ENCODE measurements at places on chromosomes 7 and 10. TPM values are rescaled to one million over a fixed set of nuclear protein-coding genes. Genes with fewer than 3 reads are reported as not detected.

The MOGAT3 gene
- not detected for total RNA-seq

The FXYD4 gene
- not detected for total RNA-seq

The BAZ1B gene
- total RNA-seq: 83.8 TPM

The MGMT gene
- total RNA-seq: 22.9 TPM

DNA sequence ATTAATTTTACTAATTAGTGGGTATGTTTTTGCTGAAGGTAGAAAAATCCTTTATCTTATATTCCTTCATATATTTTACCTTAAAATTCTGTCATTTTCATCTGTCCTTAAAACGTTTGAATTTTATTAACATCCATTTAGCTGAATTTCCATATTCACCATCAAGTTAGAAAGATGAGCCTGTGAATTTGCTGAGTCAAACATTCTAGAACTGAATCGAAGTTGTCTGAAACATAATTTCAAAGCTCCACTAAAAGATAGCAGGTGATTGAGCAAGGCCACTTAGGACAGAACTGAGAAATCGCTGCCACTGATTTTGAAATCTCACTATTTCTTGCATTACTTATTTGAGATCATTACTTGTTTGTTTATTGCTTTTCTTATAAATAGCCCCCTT, 17.5 kb downstream of the HGF start:
- H3K4me1 ChIP-seq: no peaks in the 10 kb centered on the region
- no peak overlapping the region for H3K27ac ChIP-seq
- DNase-seq: no peak
- no peaks in the 10 kb centered on the region for H3K36me3 ChIP-seq
- H3K27me3 ChIP-seq: no peaks in the 10 kb centered on the region
- H3K4me3 ChIP-seq: no peak overlapping the region

DNA sequence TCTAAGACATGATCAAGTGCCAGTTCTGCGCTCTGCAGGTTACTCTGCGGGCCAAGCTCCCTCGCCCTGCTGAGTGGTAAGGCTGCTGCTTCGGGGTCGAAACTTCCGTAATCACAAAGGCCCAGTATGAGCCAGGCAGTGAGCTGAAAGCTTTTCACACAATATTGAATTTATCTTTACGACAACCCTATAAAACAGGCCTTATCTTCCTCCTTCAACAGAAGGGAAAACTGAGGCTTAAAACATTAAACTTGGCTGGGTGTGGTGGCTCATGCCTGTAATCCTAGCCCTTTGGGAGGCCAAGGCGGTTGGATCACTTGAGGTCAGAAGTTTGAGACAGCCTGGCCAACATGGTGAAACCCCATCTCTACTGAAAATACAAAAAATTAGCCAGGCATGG, 83.3 kb downstream of the FAM107B start:
- DNase-seq: no peak
- H3K27ac ChIP-seq: no peak overlapping the region
- H3K4me3 ChIP-seq: no peak overlapping the region
- H3K4me1 ChIP-seq: peaks cover 6% of the 10 kb centered on the region
- no peaks in the 10 kb centered on the region for H3K36me3 ChIP-seq

DNA sequence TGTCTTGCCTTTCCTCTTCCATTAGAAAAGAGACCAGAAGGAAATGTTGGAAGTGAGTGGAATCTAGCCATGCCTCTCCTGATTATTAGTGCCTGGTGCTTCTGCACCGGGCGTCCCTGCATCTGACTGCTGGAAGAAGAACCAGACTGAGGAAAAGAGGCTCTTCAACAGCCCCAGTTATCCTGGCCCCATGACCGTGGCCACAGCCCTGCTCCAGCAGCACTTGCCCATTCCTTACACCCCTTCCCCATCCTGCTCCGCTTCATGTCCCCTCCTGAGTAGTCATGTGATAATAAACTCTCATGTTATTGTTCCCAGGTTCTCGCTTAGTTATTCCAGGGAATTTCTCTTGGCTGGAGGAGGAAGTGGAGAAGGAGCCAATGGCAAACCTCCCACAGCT, 4.2 kb downstream of the TMEM176A start:
- no peak overlapping the region for H3K4me3 ChIP-seq
- H3K4me1 ChIP-seq: peaks cover 5% of the 10 kb centered on the region
- H3K27me3 ChIP-seq: peaks cover 30% of the 10 kb centered on the region
- DNase-seq: no peak

Data from activated CD4-positive, alpha-beta memory T cell treated with anti-CD3 and anti-CD28 coated beads for 36 hours (primary cell).